DMS79 treated with DMSO at 0.1 percent for 48 hours (cell line): ENCODE measurements at places on chromosomes 5 and 9.

DNA sequence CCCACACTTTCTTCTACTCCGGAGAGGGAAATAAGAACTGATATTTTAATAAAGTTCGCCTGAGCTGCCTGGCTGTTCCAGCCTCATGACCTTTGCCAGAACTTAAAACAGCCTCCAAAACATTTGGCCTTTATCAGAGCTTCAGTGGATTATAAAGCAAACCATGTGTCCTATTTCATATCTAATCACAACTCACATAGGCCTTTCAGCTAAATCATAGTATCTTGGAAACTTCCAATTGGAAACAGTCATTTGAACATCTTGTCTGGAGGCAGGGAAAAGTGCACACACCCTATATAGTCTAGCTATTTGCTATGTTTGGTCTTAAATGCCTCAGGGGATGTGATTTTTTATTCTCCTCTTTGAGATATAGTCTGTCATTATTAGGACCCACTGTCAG, 46.0 kb upstream of the FREM1 start:
- no peak for DNase-seq

GRCh38 chr5:124393584-124394379, 352.7 kb downstream of the ZNF608 start:
- no peak for DNase-seq

GRCh38 chr5:3680821-3681220, 85.2 kb downstream of the IRX1 start:
- no peak for DNase-seq

GRCh38 chr9:108166519-108166918, 677.0 kb upstream of the KLF4 start:
- DNase-seq, result no peak

DNA sequence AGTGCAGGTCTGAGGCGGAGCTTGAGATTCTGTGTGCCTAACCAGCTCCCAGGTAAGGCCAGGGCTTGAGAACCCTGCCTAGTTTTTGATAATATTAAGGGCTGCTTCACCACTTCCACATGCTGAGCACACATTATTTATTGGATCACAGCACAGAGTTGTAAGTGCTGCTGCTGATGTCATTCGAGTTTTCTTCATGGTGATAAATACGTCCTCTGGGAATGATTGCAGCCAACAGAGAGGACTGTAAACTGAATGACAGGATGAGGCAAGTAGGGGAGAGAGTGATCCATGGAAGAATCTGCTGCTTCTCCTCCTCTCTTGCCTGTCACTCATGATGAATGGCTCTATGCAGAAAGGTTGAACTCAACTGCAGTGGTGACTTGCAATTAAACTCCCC, 77.9 kb upstream of the VPS13A start:
- no peak for DNase-seq

DNA sequence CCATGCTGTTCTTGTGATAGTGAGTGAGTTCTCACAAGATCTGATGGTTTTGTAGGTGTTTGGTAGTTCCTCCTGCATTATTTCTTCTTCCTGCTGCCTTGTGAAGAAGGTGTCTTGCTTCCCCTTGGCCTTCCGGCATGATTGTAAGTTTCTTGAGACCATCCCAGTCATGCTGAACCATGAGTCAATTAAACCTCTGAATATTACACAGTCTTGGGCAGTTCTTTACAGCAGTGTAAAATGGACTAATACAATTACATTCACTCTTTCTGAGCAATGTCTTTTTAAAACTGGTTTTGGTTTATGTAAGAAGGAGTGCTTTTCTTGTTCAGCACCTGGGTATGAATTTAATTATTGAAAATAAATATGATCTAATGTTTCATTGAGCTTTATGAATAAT, 50.7 kb upstream of the ARRDC3 start:
- DNase-seq, result no peak

DNA sequence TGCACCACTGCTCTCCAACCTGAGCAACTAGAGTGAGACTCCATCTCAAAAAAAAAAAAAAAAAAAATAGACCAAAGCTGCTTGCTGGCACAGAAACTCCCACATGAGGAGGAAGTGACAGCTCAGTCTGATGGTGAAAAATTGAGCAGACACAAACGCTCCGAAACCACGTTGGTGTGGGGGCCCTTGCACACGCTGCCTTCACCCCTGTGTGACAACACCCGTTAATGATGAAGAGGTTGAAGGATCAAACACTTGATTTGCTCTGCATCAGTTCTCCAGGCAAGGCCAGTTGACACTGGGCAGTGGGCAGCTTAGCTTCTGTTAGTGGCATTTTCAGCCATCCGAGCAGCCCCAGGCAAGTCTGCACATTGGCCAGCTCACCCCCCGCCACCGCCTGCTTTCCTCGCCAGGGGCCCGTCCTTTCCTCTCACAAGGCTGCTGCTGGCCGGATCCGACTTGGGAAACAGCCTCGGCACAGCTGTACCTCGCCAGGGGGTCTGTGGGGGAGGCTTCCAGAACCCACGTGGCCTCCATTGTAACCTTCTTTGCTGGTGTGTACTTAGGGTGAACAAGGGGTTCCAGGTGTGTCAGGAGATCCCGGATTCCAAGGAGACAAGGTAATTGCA, 79.8 kb downstream of the COL27A1 start:
- peak; percentile 16 for DNase-seq

- peak; percentile 83 for DNase-seq
Measured at GRCh38 chr9:89675058-89675742, 70.4 kb downstream of the GADD45G start.
